ENCODE measurements at places on chromosomes 7 and 10.

DNA sequence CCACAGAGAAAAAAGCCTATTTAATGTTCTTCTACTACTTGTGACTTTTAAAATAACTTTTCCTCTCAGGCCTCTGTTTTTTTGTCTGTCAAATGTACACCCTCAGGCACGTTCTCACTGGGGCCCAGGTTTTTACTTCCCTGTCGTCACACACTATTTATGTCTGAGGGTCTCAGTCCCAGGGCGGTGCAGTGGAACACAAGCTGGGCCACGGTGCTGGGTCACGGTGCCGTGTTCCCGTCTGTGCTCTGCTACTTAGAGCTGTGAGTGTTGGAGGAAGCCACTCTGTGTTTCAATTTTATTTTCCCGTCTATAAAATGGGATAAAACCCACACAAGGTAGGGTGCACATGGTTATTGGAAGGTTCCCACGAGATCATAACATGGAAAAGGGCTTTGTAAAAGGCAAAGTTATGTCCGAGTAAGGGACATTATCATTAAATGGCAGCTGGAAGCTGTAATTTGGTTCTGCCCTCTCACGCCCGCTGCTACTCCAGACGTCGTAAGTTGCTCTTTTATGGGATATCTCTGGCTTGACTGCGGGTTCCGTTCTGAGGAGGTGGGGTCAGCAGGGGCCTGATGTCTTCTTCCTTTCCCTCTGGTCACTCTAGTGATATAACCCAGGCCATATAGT lies 25.2 kb downstream of the ZNF775 start:
- DNase-seq: no peak

- no peak for DNase-seq
Observed at GRCh38 chr7:18778594-18778993, 283.0 kb downstream of the HDAC9 start.

DNA sequence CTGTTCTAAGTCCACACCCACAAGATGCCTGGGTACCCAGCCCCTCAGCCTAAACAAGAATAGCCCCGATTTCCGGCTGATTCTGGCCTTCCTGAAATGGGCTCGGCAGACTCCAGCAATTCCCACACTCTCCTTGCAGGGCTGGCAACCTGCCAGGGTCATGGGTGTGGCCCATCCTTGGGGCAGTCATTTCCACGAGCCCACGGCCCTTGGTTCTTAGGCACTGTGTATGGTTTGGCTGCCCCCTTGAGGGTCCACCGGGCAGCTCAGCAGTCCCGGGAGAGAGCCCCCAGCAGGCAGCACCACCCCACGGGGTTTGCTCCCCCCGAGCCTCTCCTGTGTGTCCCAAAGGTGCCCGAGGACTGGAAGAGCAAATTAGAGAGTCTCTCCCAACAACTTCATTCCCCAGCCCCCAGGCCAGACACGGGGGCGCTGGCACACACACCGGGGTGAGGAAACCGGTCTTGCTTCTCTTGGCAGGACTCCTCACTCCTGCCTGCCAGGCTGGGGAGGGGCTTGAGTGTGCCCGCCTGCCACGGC lies 142.2 kb downstream of the EMX2 start:
- no peak for DNase-seq

DNA sequence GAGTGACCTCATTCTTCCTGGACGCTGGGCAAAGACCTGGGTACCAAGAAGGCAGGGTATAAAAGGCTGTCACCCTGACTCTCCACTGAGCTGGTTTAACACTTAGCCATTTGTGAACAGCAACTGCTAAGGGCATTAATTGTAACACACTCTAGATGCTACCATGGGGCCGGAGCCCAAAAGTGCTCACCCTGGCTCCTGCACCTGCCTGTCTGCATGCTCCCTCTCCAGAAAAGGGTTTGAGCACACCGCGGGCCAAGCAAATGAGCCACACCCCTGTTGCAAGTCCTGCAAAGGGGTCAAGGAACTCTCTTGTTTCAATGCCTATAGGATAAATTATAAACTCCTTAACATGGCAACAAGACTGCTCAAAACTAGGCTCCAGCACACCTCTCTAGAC lies 114.8 kb downstream of the TEX36 start:
- no peak for DNase-seq

- DNase-seq: no peak
Observed at GRCh38 chr7:41917-42565, 150.3 kb upstream of the FAM20C start.

DNA sequence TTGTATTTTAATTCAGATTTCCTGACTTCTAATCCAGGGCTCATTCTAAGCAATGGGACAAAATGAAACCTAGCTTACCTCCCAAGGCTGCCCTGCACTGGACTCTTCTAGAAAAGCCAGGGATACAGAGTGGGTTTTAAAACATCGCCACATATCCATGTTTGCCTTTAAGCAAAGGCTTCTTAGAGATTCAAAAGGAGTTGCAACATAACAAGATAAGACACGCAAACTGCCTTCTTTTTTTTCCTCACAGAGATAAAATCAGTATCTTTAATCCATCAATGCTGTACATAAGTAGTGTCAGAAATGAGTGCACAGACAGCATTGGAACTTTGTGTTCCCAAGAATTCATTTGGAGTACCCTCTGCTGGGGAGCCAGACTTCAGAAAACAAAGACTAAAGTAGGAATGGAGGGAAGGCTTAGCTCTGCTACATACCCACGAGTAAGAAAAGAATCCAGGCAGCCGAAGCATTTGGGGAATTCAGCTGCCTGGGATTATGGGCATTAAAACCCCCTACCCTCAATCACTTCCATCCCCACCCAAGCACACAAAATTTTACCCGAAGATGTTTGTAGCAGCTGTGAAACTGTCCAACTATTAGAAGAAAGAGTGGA lies 427.8 kb downstream of the ARL4A start:
- no peak for DNase-seq

- DNase-seq: no peak
Observed at GRCh38 chr10:89553064-89553734, 17.8 kb upstream of the SLC16A12 start.

DNA sequence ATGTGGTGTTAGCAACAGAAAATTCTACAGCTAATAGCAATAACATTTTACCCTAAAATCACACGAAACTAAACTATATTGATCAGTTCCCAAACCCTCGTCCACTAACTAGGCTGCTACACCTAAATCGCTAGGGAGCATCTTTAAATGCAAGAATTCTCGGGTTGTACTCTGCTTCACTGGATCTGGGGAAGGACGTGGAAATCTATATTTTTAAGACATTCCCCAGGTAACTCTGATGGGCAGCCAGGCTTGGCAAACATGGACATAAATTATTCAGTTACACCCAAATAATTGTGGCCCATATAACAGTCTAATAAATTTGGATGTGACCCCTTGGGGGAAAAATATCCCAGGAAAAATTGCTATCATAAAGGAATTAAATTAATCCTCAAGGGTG lies 36.3 kb upstream of the NFE2L3 start:
- DNase-seq: no peak

GRCh38 chr10:68988530-68989316 lies at the start of gene KIFBP:
KIFBP (plus strand) TSS chr10:68988803; CDS start chr10:68988833, 30 bp downstream.
- DNase-seq: peak; percentile 69

GRCh38 chr7:157537056-157537455 lies 200.3 kb downstream of the DNAJB6 start:
- no peak for DNase-seq

- no peak for DNase-seq
Observed at GRCh38 chr10:89613582-89613981, 31.5 kb downstream of the PANK1 start.

DNA sequence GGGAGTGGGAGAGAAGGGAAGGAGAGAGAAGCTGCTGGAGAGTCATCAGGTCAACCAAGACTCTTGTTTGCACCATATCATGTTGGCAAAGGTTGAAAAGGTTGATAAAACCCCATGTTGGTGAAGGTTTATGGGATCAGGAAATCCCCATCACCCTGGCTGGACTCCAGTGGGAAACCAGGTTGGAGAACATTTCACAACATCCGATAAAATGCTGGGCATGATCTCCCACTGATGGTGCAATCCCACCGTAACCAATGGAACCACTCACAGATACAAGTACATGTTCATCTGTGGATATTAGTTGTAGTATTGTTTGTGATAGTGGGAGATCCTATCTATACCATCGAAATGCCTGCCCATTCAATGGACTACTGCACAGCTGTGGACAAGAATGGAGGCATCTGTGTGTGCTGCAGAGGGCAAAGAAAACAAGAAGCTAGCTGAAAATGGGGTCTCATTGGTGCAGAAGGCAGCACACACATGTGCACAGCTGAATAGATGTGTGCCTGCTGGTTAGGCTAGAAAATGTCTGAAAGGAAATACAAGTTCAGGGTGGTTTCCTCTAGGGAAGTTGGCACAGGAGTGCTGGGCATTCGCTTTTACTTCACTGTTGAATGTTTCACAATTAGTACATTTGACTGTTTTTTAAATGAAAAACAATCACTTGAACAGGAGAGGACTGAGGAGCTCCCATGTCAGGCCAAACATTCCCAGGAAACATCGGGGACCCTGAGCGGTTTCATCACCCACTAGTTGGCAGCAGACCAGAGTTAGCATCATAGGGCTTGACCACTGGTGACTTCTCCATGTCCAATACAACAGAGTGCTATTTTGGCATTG lies 80.4 kb upstream of the MGMT start:
- DNase-seq: no peak

DNA sequence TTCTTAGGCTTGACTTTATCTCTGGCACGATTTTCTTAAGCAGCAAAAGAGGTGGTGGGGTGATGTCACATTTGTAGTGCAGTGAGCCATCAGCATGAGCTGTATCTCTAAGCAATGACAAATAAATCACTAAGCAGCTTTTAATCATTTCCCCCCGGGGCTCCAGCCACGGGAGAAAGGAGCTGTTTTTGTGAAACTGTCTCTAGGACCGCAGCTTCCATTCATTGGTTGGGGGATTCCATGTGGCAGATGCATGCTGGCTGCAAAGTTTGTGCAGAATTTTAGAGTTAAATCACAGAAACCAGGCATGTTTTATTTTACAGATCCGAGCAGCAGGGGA lies 464 bp downstream of the KIAA1217 start:
- no peak for DNase-seq

GRCh38 chr10:70890917-70891431 lies 2.6 kb upstream of the PCBD1 start:
- DNase-seq: no peak

DNA sequence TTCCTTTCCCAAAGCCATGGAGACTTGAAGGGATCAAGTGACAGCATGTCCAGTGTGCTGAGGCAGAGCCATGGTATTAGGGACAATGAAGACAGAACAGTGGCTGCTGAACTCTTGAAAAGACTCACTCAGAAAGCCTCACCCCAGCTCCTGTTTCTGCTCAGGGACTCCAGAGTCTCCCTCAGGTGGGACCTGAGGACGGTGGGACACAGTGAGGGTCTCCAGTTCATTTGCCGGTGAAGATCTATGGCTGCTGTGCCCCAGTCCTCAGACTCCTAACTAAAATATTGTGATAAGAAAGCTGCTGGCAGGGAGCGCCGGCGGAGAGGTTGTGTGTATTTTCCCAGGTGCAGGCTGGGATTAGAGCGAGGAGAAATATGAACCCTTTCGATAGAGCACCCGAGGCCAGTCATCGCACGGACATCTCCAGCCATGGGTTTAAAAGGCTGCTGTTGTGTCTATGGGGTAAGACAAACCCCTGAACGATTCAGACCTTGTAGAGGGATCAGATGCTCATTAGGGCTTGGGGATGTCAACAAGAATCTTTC lies 57.2 kb downstream of the C7orf25 start:
- DNase-seq: no peak

DNA sequence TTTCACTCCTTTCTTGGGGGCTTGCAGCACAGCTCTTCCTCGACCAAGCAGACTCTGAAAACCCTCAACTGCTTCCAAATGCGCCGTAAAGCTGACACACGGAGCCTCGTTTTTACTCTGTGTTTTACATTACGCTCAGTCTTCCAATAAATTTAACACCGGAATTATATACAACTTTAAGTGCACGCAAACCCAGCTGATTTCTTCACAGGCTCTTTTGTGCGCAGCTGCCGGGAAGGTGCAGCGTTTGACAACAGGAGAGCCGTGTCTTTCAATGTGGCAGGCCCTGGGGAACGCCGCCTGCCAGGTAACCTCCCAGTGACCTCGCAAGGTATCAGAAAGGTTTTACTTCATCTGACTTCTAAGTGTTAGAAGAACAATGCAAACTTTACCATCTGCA lies 35.0 kb downstream of the GFRA1 start:
- DNase-seq: no peak

DNA sequence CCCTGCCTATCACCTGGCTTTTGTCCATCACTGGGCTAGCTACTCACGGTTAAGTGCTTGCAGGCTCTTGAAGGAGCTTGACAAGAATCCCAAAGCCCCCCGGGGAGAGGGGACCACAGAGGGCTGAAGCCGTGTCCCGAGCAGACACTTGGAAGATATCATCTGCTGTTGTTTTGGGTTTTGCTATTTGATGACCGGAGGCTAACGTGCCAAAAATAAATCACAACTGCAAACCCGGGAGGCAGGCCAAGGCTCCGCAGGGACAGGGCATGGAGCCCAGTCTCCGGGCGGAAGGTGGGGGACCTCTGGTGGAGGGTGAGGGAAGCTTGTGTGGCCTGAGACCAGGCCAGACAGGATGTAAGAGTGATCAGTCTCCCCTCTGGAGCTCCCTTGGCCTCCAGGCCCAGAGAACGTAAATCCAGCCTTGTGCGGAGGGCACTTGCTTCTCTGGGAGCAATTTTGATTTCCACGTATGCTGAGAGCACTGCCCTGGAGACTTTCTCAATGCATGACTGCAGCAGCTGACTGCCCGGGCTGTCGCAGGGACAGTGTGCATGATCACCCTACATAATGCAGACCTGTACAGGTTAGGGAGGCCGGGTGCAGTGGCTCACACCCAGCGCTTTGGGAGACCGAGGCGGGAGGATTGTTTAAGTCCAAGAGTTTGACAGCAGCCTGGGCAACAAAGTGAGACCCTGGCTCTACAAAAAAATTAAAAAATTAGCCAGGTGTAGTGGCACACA lies at the start of gene PHKG1:
Gene PHKG1 (minus strand): TSS at position 164 of the 743 bp plus-strand sequence. CDS start 4,011 bp downstream, outside the sequence.
- DNase-seq: no peak

DNA sequence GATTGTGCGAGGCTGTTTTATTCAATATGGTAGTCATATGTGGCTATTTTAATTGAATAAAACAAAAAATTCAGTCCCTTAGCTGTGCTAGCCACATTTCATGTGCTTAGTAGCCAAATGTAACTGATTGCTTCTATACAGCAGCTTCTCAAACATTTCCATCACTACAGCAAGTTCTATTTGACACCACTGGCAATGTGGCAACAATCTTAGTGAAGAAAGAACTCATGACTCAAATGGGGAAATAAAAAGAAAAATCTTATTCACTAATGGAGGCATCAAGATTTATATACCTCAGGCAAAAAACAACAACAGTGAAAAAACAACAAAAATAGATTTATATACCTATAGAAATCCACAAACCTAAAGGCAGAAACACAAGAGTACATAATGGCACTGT lies 17.9 kb downstream of the SEM1 start:
- no peak for DNase-seq

- no peak for DNase-seq
Observed at GRCh38 chr10:49152037-49152436, 18.2 kb upstream of the FAM170B start.

DNA sequence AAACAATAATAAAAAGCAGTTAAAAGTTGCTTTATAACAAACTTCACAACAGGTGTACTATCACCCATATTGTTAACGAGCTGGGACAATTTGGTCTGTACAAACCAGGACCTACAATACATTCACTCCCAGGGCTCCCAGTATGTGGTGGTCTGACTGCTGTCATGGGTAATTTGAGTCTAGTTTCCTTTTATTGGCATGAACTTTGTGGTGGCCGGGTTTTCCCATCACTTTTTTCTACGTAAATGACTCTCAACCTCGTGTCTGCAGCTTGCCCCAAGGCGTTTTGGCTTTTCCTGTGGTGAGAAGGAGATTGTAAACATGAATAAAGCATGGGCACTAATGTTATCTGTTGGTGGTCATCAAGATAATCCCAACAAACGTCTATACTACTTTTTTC lies 118.7 kb upstream of the CDK6 start:
- no peak for DNase-seq

GRCh38 chr10:71735709-71736569 lies 16.4 kb upstream of the C10orf105 start:
- DNase-seq: peak; percentile 42

All from T-helper 9 cell (primary cell).